Urinary bladder (tissue), 4 donors: ENCODE measurements at places on chromosomes 5 and 9. TPM values are rescaled to one million over a fixed set of nuclear protein-coding genes. Genes with fewer than 3 reads are reported as not detected.

The LECT2 gene
- total RNA-seq, result not detected

The NEUROG1 gene
- not detected for total RNA-seq

The SPAAR gene
- total RNA-seq, result not detected

The SLCO6A1 gene
- total RNA-seq, result not detected

The TRIM36 gene
- 1.8 TPM for total RNA-seq

The ACTBL2 gene
- total RNA-seq, result not detected

The ZNF474 gene
- 0.21 TPM for total RNA-seq

The CER1 gene
- 0.74 TPM for total RNA-seq

The STC2 gene
- total RNA-seq, result 3.4 TPM

The OTP gene
- not detected for total RNA-seq

The CD274 gene
- total RNA-seq, result 2.4 TPM

The CATSPER3 gene
- not detected for total RNA-seq

GRCh38 chr5:76942581-76942980 lies 10.3 kb upstream of the CRHBP start:
- DNase-seq, result no peak

- no peak for DNase-seq
Measured at GRCh38 chr5:93579692-93580062, 1.3 kb downstream of the NR2F1-AS1 start.

GRCh38 chr5:173884402-173885053 lies 3.6 kb upstream of the CPEB4 start:
- no peak for DNase-seq

- DNase-seq, result no peak
Measured at GRCh38 chr9:135701959-135702721, at the start of gene KCNT1. Gene KCNT1, plus strand, starts transcription at chr9:135702185. Its CDS starts 74 bp downstream, at chr9:135702259.

GRCh38 chr9:87580941-87581438 lies 83.3 kb downstream of the DAPK1 start:
- no peak for DNase-seq

DNA sequence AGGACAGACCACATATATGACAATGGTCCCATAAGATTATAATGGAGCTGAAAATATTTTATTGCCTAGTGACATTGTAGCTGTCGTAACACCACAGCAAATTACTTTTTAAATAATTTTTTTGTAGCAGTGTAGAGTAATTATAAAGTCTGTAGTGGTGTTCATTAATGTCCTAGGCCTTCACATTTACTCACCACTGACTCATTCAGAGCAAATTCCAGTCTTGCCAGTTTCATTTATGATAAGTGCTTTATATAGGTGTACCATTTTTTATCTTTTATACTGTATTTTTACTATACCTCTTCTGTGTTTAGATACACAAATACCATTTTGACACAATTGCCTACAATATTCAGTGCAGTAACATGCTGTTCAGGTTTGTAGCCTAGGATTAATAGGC lies 67.6 kb downstream of the TLE4 start:
- DNase-seq, result no peak

- DNase-seq, result no peak
Measured at GRCh38 chr5:64269164-64269563, 103.5 kb downstream of the RNF180 start.

GRCh38 chr5:172839669-172840431 lies 5.8 kb downstream of the ERGIC1 start:
- DNase-seq, result no peak

DNA sequence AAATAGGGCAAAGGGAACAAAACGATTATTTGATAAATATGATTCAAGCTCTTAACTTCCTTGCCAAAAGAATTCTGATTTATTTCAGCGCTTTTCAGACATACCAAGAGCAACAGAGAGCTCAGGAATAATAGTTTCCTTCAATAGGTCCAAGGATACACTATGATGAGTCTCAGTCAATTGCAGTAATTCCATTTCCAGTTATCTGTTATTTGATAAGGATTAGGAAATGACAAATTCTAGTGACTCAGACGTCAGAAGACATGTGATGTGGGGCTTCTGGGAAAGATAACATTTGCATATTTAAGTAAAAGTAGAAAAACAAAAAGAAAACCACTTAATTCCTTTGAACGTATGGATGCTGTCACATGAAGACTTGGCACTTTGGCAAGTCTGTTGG lies 1250.8 kb upstream of the CDH18 start:
- no peak for DNase-seq

- no peak for DNase-seq
Measured at GRCh38 chr9:13957089-13957488, 356.9 kb downstream of the NFIB start.

DNA sequence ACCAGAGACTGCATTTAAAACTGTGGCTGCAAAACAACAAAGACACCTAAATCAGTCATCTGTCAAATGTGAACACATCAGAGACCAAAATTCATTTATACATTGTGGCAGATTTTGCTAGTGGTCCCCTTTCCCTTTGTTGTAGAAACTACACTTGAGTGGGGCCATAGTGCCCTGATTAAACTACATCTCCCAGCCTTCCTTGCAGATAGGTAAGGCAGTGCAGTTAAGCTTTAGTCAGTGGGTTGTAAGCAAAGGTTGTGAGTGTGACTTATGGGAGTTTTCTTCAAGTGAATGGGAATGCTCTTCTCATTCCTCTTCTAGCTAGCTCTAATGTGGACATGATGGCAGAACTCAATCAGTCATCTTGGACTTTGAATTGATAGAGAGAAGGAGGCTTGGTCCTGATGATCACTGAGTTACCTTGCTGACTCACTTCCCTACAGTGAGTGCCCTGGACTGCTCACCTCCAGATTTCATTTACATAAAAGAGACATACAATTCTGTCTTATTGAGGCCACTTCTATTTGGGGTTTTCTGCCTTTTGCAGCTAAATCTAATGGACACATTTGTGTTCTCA lies 35.2 kb upstream of the SPARC start:
- no peak for DNase-seq

DNA sequence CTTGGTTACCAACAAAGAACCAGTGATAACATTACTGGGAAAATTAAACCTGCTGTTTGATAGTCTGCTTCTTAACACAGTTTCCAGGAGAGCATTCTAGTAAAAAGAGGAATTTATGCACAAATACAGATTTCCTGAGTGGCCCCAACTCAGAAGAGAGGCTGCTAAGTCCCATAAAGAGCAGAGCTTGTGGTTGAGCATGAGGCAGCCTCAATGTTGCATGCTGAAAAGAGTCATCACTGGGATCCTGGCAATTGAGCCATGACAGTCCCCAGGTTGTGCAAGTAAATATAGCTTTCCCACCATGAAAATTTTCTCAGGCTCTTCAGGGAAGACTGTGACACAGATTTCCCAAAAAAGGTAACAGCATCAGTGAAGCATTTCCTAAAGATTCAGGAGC lies 47.5 kb upstream of the ADRB2 start:
- DNase-seq, result no peak

DNA sequence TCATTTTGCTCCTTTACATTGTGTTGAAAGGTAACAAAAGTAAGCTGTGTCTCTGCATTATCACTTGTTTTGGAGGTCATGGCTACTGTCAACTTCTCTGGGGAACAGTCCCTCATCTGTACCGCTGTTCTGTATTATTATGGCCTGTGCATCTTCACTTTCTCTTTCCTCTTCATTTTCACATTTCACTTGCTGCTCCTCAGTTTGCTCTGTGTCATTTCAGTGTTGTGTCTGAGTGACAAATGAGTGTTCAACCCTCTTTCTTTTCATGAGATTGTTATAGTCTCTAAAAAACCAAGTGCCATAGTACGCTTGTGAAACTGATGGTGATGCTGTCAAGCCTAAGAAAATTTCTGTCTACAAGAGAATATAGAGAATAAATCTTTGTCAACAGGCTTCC lies 122.0 kb upstream of the FER start:
- no peak for DNase-seq

- no peak for DNase-seq
Measured at GRCh38 chr9:96661711-96662110, 6.6 kb upstream of the PRXL2C start.

DNA sequence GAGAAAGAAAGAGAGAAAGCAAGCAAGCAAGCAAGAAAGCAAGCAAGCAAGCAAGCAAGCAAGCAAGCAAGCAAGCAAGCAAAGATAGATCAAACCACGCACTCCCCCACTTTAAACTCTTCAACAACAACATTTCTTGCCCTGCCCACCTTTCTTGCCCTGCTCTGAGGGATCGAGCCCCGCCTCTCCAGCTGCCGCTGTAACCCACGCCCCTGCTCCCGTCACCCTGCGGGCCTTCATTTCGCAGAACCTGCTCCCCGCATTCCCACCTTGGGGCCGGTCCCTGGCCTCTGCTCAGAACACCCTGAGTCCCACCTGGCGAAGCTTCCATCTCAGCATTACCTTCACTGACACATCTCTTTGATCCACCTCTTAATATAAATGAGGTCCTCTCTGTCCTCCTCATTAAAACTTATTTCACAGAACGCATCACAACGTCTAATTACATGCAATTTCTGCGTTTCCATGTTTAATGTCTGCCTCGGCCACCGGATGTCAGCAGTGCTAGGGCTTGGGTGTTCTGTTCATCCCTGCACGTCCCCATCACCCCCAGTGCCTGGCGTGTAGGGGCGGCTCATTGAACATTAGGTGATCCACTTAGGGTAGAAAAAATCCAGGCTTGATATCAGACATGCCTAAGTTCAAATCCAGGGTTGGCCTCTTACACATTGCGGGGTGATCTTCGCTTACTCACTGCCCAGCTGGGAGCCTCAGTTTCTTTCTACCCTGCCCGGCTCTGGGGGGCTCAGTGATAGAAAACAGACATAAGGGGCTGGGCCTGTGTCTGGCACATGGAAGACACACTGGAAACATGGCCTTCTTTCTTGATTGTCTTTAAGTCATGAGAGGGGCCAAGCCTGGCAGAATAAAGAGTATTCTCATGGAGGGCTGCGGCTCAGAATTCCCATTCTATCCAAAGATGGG lies 187.6 kb downstream of the DAB2IP start:
- DNase-seq, result no peak

GRCh38 chr5:24904981-24905517 lies 260.3 kb upstream of the CDH10 start:
- DNase-seq, result no peak

- DNase-seq, result no peak
Measured at GRCh38 chr9:121681404-121681803, 30.0 kb downstream of the DAB2IP start.

DNA sequence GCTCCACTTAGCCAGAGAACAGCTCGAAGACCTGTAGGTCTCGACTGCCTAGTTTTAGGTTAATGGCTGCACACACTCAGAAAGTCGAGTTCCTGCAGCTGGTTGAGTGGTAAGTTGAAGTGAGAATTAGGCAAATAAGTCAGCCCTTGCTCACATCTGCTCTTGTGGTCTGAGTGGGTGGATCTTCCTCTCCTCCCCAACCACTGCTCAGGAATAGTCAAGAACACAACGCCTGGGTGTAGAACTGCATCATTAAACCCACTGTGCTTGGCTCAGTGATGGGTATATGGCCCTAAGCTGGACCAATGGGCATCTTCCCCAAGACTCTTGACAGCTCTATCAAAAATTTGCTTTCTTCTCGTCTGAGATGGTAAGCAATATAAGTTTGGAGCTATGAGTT lies 20.9 kb upstream of the ADAM19 start:
- DNase-seq, result no peak

GRCh38 chr9:126361810-126362238 lies 35.2 kb downstream of the MVB12B start:
- no peak for DNase-seq

GRCh38 chr5:75856056-75856455 lies 138.8 kb upstream of the POC5 start:
- no peak for DNase-seq

DNA sequence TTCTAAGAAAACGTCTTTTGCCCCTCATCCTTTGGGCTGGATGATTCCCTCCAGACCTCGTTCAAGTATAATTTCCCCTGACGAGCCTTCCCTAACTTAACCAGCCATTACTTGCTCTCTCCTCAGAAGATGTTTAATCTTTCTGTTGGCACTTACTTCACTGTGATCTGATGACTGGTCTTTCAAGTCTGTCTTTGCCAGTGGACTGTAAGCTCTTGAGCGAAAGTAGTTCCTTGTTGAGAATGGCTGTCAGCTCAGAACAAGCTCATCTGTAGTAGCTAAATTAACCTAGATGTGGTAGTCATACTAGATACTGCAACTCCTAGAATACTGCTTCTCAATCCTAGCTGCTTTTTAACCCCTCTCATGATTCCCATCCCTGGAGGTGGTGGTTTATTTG lies 125.0 kb downstream of the AOPEP start:
- no peak for DNase-seq

- DNase-seq, result no peak
Measured at GRCh38 chr9:133604856-133605255, 4.3 kb downstream of the FAM163B start.

- no peak for DNase-seq
Measured at GRCh38 chr5:173734716-173735115, 118.3 kb upstream of the BOD1 start.

GRCh38 chr9:127014910-127015540 lies 100.4 kb downstream of the RALGPS1 start:
- no peak for DNase-seq

DNA sequence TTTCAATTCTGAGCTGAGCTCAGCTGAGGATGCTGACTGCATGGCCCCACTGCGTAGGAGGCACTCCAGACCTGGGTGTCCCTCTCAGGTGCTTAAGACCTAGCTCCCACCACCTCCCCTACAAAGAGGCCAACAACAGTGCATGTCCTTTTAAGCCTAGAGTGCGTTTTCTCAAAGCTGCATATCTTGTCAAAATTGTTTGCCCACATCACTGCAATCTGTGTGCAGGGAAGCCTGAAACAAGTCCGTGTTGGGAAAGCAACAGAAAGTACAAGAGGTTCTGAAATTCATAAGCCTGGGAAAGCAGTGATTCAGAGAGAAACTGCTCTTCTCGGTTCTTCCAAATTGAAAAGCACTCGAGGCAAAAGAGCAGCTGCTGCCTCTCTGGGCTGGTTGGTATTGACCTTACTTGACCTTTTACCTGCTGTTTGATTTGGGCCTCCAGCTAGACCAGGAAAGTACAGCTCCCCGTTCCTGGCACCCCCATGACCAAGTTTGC lies 238.4 kb downstream of the NR2F1-AS1 start:
- DNase-seq, result no peak

GRCh38 chr5:2515180-2515764 lies 236.2 kb downstream of the IRX2 start:
- DNase-seq, result no peak

DNA sequence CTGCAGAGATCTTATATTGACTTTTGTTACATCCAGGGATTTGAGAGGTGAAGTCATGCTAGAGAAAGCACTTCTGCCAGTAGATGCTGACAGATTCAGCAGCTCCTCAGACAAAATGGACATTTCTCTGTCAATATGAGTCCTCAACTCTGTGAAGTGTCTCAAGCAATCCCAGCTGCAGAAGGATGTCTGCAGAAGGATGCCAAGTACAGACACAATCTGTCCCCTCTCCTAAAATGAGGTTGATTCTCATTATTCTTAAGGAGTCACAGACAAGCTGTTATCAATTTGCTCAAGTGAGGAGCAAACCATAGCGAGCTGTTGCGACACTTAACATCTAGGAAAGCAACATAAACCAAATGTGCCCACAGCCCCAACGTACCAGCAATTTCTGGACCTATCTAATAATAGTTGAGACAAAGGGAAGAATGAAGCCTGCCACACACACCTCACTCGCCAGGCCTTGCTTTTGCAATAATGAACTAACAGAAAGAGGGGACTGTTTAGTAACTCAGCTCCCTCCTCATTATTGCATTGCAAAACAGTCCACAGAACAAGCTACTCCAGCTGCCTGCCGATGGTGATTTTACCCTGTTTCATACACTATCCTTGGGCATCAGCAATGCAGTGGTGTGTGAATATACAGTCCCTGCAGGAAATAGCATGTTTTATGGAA lies 364.2 kb upstream of the PDE4D start:
- DNase-seq, result no peak
